ENCODE measurements at places on chromosomes 1 and 21.

DNA sequence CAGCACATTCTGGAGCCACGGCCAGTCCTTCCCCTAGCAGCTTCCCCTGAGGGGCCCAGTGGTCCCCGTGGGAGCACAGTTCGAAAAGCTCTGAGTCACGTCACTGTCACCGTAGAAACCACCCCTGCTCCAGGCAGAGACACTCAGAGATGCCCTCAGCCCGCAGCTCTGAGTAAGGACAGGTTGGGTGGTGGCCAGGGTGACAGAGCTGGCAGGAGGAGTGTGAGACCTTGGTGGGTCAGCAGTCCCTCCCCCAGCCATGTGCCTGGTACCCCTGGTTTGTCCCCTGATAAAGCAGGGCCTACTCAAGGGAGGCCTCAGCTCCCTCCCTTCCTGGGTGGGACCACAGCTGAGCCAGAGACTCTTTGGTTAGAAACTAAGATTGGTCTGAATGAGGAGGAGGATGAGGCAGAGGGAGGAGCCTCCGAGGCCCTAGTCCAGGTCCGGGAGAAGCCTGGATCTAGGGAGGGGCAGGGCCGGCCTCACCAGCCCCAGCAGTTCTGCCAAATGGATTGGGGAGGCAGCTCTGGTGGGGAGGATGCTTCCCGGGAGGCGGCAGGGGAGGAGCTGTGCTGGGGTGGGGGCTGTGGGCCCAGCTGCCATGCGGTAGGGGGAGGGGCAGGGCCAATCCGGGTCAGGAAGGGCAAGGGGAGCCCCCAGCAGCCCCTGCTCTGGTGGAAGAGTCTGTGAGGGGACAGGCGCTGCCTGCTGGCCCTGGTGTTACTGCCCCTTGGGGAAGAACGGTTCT, 55.2 kb downstream of the SLC9A1 start:
- DNase-seq: no peak

DNA sequence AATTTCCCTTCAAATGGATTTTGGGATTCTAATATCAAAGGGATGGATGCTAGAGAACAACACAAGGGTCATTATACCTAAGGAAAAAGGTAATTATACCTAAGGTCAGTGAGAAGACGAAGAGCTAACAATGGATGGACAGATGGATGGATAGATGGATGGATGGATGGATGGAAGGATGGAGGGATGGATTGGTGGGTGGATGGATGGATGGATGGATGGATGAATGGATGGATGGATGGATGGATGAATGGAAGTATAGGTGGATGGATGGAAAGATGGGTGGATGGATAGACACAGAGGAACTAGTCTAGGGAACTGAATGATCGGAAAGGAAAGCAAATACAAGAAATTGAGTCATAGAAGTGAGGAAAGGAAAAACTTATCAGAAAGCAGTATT, 34.0 kb downstream of the SLC35F3 start:
- no peak for DNase-seq

- DNase-seq: no peak
Observed at GRCh38 chr1:216420746-216421145, 2.5 kb downstream of the USH2A start.

DNA sequence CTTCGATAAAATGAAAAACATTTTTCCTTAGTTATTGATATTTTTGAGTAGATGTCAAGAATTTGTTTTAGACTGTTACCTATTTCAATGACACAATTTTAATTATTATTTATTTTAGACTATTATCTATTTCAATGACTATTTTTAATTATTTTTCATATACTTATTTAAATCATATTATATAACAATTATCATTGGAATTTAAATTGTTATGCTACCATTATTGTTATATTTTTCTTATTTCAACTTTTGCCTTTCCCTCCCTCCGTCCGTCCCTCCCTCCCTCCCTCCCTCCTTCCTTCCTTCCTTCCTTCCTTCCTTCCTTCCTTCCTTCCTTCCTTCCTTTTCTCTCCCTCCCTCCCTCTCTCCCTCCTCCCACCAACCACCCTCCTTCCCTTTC, 229.3 kb downstream of the GRIK1 start:
- no peak for DNase-seq

DNA sequence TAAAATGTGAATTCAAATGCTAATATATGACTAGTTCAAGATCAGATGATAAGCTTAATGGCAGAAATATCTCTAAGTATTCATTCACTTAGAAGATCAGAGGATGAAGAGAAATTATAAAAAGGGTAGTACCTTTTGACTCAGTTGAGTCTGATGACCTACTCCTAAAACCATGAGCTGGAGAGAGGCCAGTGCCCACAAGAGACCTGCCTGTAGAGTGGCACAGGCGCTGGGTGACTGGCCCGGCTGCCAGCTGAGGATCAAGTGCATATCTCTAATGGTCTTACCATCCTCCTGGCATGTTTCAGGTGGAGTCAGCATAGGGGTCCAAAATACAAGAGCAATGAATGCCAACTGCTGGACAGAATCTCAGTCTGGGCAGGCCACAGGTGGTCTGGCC, 14.1 kb downstream of the DDAH1 start:
- no peak for DNase-seq

GRCh38 chr1:218323568-218324225, 21.4 kb upstream of the TGFB2 start:
- DNase-seq: no peak

DNA sequence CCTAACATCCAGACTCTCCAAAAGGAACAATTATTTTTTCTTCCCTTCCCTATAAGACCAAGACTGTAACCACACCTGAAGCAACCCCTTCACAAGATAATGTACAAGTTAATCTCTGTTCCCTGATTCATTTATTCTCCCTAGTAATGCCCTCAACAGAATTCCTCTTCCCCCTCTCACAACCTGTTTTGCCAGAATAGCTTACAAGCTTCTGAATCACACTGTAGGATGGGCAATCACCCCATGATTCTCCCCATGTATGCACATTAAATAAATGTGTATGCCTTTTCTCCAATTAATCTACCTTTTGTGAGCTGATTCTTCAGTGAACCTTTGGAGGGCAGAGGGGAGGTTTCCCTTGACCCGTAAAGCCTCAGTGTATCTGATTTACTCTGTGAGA, 20.9 kb upstream of the RNF11 start:
- DNase-seq: no peak

Measured in HAP-1 (cell line).